Activated T-helper 1 cell treated with anti-CD3 and anti-CD28 coated beads, Interleukin-12 subunit alpha, Interleukin-12 subunit beta, Interleukin-2, Interleukin-4 antibody, amounts not matched to agents 30 ng/mL and 10 ng/mL and 1 ng/mL, durations not matched to agents 14 hours and 24 hours and 36 hours (primary cell): ENCODE measurements at places on chromosomes 2 and 18.
A peak's percentile ranks its signal among the peaks of the same experiment; 100 is the strongest.

- DNase-seq = no peak
Measured at GRCh38 chr18:8616028-8616401, 6.8 kb downstream of the RAB12 start.

GRCh38 chr2:8225266-8225665 lies 456.6 kb upstream of the ID2 start:
- DNase-seq = no peak

DNA sequence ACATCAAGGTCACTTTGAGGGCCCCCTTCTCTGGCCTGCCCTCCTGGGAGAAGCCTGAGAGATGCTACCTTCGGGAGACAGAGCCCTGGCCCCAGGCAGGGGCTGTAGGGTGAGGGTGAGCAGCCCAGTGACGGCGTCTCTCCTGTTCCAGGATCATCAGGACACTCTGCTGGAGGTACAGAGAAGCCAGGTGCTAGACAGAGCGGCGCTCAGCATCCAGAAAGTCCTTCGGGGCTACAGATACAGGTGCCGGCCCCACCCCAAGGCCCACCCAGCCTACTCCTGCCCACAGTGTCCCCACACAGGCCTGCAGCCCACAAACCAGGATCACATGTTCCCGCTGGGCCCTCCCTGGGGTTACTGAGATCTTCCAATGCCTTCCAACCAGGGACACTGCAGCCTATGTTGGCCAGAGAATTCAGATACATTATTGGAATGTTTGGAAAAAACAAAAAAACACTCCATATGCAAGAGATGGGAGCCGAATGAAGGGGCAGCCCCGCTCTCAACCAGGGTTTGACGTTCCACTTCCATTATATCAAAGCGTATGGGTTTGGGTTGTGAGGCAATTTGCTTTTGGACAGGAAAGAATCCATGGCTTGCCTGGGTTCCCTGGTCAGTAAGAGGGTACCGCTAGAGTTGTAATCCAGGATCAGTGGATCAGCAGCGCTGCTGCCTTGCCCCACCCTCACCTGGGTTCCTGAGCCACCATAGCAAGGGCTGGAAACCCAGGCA lies 49.5 kb upstream of the GPR17 start:
- DNase-seq = no peak

DNA sequence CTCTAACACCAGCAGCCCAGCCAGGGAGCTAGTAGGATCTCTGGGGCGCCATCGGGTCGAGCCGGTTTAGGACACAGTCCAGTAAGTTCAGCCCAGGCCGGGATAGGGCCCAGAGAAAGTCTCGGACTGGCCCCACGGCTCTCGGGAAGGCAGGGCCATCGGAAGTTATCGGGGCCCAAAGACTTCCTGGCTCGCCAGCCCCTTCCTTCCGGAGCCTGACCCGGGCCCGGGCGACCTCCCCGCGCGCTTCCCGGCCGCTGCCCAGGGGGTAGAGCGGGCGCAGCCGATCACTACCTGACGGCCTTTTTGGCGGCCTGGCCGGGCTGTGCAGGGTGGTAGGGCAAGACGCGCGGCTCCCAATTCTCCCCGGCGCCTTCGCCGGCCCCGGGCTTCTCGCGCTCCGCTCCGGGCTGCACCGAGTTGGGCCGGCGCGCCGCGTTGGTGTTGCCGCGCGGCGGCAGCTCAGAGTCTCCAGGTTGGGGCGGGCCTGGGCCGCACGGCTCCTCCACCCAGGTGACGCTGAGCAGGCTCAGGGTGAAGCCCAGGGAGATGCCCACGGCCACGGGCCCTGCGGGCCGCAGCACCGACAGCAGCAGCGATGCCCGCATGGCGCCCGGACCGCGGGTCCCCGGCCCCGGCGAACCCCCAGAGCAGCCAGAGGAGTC lies 546 bp downstream of the CHPF start:
- no peak for DNase-seq

DNA sequence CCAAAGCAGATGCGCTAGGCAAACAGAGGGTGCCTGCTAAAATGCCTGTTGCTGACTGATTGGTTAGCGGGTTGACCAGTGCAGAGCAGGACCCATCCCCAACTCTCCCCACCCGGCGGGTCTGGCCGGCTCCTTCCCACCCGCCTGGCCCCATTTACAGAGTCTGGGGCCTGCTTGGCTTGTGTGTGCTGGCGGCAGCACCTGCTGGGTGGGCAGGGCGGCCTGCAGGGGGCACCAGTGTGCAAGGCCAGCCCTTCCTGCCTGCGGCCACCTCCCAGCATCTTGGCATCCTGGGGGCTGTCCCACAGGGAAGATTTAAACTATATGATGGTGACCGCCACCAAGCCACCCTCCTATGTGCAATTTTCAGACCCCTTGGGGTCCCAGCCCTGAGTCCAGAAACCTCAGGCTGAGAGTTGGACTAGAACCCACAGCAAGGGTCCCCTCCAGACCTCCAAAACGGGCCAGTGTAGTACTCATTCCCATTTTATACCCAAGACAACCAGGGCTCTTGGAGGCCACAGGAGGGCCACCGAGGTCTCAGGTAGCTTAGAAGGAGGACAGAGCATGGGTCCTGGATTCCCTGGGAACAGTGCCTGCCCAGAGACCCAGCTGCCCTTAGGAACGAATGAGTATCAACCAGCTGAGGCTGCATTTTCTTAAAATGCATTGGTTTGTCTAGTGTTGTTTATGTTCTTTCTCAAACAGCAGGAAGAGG lies 173.6 kb downstream of the SMAD7 start:
- peak; percentile 59 for DNase-seq

DNA sequence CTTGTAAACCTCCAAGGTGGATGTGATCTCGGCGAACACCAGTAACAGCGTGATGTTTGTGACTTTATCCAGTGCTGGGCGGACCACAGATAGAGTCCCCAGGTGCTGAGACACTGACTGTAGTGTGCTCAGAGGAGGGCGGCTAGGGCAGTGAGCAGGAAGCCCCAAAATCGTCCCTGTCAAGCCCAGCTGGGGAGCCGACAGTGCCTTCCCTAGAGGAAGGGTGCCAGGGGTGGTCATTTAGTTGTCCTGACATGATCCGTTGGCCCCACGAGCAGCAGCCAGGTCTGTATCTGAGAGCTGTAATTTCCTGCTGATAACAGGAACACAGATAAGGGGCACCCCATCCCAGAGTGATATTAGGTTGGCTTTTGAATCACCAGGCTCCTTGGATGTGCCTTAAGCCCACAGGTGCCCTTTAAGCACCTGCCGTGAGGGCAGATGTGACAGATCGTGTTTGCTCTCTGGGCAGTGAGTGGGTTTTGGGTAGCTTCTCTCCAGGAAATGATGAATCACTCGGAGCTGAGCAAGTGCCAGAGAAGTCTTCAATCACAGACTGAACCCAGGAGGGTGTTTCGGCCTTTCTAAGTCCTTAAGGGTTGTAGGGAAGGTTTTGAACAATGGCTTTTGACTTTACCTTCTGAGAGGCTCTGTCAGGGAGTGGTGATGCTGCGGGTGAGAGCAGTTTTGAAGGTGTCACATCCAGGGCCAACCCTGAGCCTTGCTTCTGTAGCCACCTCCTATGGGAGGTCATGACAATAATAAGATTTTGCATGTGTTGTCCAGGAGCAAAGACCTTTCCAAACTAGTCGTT lies 7.7 kb downstream of the LPIN1 start:
- DNase-seq = peak; percentile 57

GRCh38 chr2:127563458-127564428 lies 28.3 kb downstream of the MYO7B start:
- peak; percentile 46 for DNase-seq

- no peak for DNase-seq
Measured at GRCh38 chr18:63773551-63773950, 1.7 kb upstream of the SERPINB7 start.

DNA sequence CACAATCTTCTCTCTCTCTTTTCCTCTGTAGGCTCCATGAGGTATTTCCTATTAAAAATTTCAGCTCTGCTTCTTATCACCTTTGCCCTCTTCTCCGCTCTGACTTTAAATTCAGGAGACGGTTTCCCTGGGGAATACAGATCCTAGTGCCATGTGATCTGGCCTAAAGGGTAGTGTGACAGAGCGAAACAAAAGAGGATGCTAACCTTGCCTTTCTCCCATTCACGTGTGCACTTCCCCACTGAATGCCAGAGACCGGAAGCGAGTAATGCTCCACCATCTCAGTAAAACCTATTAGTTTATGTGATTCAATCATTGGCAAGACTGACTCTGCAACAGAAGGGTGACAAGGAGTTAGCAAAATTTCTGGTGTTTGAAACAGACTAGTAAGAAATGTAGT lies 358.3 kb downstream of the ZNF521 start:
- no peak for DNase-seq

GRCh38 chr2:14125624-14126293 lies 506.8 kb upstream of the LRATD1 start:
- DNase-seq = no peak

- DNase-seq = no peak
Measured at GRCh38 chr2:67991456-67991855, 71.3 kb downstream of the C1D start.

DNA sequence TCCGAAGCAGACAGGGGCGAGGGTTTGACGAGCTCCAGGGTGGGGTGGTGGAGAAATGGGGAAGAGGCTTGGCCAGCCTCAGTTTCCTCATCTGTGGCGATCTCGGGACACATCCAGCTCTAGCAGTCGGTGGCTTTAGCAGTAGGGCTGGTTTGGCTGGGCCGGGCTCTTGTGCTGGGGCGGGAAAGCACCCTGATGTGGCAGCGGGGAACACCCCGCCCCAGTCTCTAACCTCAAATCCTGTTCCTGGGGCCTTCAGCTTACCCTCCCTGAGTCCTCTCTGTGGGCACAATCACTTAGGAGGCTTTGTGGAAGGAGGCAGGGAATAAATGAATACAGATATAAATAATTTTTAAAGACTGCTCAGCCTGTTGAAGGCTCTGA lies 26.5 kb upstream of the MCFD2 start:
- DNase-seq = peak; percentile 76

DNA sequence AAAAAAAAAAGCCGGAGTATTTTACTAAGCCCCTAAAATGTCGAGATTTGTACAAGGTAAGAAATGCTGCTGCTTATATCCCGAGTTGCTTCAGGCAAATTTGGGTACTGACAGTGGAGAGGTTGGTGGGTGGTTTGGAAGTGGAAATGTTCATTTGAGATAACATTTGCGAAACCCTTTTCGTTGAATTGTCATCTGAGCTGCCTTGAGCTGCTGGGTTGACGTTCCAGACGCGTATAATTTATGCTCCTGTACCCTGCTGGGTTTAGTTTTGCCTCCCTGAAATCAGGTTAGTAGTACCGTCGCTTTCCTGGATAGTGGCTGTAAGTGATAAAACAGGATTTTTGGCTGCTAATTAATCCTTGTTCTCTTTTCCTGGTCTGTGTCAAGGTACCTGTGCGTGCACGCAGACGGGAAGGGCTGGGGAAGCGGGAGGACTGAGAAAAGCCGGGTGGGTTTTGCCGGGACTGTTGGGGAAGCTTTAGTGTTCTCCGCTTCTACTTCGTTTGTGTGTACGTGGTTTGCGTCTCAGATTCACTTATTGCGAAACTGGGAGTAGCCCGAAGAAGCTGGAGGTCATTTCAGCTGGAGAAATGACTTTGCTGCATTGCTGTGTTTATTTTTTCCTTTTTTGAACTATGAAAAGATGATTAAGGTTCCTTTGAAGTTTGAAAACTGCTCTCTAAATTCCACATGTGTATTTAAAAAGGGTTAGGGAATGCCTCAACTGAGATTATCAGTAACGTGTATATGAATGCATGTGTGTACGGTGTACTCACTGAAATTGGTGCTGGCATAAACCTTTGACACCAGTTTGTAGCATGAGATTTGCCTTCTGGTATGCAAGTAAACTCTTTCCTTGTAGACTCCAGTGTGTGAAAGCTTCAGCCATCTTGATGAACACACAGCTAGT lies 709 bp downstream of the UGP2 start:
- no peak for DNase-seq

- DNase-seq = no peak
Measured at GRCh38 chr2:136058262-136058661, 59.7 kb downstream of the CXCR4 start.

- no peak for DNase-seq
Measured at GRCh38 chr2:145692971-145693478, 1173.1 kb upstream of the ZEB2 start.

DNA sequence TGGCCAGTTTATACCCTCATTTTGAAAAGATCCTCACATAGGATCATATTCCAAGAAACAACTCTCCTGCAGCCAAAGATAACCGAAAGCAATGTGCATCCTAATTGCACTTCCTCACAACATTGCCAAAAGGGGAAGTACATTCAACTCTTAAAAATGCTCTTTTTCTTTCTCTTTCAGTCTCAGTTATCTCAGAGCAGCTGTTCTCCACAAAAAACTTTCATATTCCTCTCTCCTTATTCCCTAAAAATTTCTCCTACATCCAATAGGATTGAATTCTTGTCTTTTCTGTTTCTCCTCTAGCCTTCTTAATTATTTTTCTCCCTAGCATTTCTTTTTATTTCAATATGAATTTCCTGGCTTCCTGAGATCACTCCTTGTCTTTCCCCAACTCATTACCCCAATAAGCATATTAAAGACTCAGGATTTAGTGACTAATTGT lies 7.4 kb upstream of the VRK2 start:
- DNase-seq = no peak

DNA sequence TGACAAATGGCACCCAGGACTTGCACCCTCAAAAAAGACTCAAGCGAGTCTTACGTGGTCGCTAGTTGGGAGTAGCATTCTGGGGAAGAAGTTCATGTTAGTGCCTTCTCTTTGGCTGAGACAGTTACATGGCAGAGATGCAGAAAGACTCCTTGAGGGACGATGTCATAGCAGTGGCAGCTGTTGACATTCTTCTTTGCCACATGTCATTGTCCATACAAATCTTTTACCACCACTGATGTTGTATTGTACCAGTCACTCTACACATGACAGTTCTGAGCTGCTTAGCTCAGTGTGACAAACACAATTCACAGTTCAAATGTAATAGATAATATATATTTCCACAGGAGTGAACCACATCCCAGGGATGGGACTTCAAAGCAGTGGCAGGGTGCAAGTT lies 197.1 kb downstream of the TCF4 start:
- DNase-seq = no peak

GRCh38 chr2:168915441-168916330 lies 14.6 kb downstream of the G6PC2 start:
- no peak for DNase-seq

- DNase-seq = no peak
Measured at GRCh38 chr2:18763338-18763737, 174.0 kb upstream of the NT5C1B start.

- DNase-seq = no peak
Measured at GRCh38 chr2:234996069-234996940, 44.5 kb downstream of the SH3BP4 start.

- peak; percentile 62 for DNase-seq
Measured at GRCh38 chr2:37585982-37586621, 85.3 kb downstream of the CDC42EP3 start.

DNA sequence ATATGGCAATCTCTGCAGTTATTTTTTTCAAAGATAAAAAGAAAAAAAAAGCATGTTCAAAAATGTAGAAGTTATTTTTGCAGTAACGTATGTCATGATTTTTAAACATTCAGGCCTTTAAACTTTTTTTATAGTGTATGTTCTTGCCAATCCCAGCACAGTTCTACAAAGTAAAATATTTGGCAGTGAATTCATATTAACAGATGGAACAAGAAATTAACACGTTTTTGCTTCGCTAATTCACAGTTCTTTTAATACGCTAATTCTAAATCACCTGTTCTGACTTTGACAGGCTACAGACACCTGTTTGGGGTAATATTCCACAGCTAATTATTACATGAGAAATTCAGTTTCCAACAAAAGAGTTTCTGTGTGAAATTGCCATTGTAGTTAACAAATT lies 183.2 kb downstream of the ARHGAP15 start:
- no peak for DNase-seq
